ENCODE measurements at places on chromosomes 16 and 17.

DNA sequence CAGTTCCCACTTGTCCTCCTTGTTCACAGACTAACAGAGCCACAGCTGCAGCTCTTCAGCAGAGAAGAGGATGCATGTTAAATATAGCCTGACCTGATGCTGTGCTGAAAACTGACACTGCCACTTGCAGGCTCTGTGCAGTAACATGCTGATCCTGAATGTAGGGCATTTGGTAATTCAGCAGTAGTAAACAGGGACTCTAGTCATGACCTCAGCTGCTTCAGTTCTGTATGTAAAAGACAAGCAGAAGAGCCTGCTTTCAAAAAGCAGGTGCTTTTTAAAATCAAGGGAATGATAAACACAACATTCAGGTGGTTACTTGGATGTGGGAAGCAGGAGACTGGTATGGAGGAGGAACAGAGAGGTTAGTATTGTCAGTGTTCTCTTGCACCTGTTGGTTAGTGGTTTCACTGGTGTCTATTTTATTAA lies 33.8 kb downstream of the ESRP2 start:
- DNase-seq = no peak

DNA sequence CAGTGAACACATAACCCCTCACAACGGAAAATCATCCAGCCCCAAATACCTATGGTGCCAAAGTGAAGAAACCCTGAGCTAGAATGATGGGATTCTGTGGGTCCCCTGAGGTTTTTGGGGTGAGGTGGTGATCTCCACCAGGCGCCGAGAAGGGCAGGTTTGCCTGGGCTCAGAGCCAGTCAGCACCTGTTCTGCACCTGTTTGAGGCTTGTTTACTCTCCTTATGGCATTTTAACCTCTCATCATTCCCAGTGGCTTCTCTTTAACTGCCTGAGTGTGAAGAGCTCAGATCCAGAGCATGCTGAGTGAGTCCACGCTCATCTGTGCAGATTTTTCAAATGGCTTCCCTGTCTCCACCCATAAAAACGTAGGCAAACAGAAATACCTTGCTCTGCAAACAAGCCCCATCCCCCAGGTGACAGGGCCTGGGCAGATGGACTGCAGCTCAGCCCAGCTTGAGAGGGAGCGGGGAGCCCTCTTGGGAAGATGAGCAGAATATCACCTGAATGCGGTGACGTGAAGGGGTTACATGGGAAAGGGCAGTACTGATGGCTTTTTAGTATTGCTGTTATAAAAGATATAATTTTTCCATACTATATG lies 40.1 kb upstream of the CLEC19A start:
- DNase-seq = no peak

GRCh38 chr17:5695480-5695879 lies 111.2 kb upstream of the NLRP1 start:
- DNase-seq = no peak

DNA sequence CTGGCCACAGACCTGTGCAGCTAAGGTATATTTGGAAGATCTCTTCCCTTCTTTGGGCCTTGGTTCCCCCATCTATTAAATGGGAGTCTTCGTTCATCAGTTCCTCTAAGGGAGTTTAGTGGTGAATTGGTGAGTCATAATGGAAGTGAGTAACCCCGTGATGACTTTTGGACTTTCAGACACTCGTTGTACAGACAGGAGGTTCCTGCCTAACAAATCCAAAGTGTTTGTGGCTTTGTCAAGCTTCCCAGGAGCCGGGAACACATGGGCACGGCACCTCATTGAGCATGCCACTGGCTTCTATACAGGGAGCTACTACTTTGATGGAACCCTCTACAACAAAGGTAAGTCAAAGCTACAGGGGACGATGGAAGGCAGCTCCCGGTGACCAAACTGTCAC lies 40.4 kb downstream of the WSCD1 start:
- DNase-seq = no peak

GRCh38 chr17:64084940-64085649 lies 44.8 kb downstream of the ERN1 start:
- no peak for DNase-seq

GRCh38 chr16:4945560-4946502 lies 8.9 kb upstream of the PPL start:
- DNase-seq = peak; percentile 87

- DNase-seq = no peak
These were observed 3.3 kb upstream of the NR1D1 start for GRCh38 chr17:40103688-40104087.

GRCh38 chr16:11967195-11967911 lies 2.3 kb downstream of the TNFRSF17 start:
- no peak for DNase-seq

DNA sequence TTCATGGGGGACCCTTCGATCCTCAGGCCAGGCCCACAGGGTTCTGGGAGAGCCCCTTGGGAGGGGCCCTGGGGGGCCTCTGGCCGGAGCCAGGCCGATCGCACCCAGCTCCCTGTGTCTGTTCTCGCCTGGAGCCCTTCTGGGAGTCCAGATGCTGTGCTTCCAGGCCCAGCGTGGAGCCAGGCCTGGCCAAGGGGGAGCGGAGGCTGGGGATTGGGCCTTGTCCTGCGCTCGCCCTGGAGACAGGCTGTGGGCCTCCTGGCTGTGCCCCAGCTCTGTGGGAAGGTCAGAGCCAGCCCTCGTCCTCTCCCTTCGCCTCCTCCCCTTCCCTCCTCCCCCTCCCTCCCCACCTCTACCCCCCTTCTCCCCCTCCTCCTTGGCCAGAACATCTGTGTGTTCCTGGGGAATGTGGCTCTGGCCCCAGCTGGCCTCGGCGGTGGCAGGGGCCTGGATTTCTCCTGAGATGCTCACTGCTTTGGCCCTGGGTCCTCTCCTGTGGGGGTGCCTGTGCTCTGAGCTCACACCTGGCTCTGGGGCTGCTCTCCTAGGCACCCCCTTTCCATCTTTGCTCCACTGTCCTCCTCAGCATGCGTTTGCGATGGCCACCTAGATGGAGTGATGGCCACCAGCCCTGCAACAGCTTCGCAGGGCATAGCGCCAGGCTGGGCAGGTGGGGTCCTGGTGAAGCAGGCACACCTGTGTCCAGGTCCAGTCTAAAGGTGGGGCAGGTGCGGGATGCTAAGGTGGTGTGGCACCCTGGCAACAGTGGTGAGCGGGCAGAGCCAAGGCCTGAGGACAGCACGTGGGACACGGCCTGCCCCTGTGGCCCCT lies 90.6 kb upstream of the CIBAR2 start:
- peak; percentile 47 for DNase-seq

DNA sequence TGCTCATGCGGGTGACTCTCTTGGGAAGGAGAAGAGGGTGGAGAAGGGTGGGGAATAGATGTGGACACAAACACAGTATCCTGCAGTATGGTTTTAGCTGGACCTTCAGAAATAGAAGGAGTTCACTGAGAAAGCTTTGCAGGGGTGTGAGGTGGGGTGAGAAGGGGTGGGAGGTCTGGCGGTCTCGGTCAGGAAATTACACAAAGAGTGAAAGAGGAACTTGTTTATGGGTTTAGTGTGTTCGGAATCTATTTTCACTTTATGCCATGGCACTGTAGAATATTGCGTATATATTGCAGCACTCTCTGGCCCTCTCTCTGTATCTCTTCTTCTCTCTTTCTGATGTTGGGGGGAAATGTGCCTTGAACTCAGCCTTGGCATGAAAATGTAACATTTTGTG lies 148.2 kb upstream of the GOT2 start:
- DNase-seq = no peak

- peak; percentile 48 for DNase-seq
These were observed 10.0 kb downstream of the PITPNC1 start for GRCh38 chr17:67386965-67387551.

- DNase-seq = no peak
These were observed 43.6 kb upstream of the RBFOX3 start for GRCh38 chr17:79654350-79654959.

All from EL (cell line).